Right ventricle myocardium superior (tissue), 1 donor: ENCODE measurements at places on chromosomes 11 and 22. TPM values are rescaled to one million over a fixed set of nuclear protein-coding genes. Genes with fewer than 3 reads are reported as not detected.

Gene GLYATL1
- total RNA-seq: not detected

Gene MCAM
- 41.9 TPM for total RNA-seq

Gene XKR3
- not detected for total RNA-seq

Gene GP1BB
- not detected for total RNA-seq

Gene MAJIN
- not detected for total RNA-seq

Gene KRTAP5-7
- not detected for total RNA-seq

DNA sequence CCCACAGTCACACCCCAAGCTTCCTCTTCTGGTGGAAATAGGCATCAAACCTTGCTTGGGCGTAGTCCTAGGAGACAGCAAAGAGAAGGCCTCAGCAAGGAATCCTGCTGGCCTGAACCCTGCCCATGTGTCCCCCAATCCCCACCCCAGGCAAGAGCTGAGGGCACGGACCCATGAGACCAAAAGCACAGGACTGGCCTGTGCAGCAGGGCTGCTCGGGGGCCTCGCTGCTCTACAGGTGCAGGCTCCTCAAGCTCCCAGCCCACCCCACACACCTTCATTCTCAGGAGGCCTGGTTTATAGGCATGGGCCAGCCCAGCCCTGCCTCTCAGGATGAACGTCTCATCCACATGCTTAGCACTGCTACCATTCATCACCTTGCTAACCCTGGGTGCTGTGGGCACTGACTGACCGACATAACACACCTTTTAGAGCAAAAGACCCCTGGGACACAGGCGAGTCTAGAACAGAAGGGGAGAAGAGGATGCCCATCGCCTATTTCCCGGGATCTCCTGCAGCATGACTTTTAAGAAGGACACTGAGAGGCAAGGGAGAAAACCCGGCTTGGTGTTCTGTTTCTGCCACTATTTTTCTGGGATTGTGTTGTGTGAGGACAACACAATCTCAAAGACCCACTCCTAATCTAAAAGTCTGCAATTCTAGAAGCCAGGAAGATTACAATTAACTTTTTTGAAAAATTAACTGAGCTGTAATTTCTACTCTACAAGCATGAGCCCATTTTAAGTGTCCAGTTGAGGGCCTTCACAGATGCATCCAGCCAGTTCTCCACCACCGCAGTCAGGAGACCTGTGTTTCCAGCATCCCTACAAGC, 15.4 kb downstream of the TCIRG1 start:
- no peak for DNase-seq

DNA sequence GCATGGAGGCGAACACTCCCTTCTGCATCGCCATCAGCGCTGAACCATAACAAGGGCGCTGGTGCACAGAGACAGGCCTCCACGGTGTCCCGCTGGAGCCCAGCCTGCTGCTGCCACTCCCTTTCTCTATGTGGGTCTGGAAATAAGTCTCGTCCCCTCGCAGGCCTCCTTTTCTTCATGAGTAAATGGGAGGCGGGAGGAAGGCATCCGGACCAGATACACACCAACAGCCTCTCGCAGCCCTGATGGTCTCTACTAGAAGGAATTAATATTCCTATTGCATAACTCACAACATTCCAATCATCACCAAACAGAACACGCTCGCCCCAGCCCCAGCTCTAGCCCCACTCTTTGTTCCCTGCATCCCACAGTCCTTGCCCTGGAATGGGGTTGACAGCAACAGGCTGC, 14.9 kb downstream of the RASD2 start:
- no peak for DNase-seq

GRCh38 chr11:78061088-78061920, 2.4 kb upstream of the THRSP start:
- peak; percentile 82 for DNase-seq

GRCh38 chr11:34323601-34324000, 34.2 kb downstream of the ABTB2 start:
- DNase-seq: no peak

DNA sequence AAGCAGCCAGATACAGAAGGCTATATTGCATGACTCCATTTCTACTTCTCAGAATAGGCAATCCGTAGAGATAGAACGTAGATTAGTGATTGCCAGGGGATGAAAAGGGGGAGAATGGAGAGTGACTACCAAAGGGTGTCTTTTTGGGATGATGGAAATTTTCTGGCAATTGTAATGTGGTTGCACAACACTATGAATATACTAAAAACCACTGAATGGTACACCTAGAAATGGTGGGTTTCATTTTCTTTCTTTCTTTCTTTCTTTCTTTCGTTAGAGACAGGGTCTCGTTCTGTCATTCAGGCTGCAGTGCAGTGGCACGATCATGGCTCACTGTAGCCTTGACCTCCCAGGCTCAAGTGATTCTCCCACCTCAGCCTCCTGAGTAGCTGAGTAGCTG, 54.4 kb downstream of the BID start:
- DNase-seq: no peak

DNA sequence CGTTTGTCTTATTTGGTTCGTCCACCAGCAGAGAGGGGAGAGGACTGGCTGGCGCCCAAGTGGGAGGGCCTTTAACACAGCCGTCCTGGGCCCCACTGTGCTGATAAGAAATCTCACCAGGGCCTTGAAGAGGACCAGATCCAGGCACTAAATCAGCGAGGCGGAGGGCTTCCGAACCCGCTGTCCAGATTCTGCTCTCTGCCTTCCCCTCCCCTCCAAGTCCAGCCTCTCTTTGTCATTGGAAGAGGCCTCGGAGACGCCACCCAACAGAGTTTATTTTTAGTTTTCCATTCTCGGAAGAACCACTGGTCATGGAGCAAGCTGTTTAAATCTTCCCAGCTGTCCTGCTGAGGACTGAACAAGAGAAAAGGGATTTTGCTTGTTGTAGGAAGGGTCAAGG, 9.3 kb upstream of the FXYD6 start:
- DNase-seq: peak; percentile 89

- peak; percentile 57 for DNase-seq
These were observed 146.3 kb upstream of the ARHGAP20 start for GRCh38 chr11:110858547-110858921.

DNA sequence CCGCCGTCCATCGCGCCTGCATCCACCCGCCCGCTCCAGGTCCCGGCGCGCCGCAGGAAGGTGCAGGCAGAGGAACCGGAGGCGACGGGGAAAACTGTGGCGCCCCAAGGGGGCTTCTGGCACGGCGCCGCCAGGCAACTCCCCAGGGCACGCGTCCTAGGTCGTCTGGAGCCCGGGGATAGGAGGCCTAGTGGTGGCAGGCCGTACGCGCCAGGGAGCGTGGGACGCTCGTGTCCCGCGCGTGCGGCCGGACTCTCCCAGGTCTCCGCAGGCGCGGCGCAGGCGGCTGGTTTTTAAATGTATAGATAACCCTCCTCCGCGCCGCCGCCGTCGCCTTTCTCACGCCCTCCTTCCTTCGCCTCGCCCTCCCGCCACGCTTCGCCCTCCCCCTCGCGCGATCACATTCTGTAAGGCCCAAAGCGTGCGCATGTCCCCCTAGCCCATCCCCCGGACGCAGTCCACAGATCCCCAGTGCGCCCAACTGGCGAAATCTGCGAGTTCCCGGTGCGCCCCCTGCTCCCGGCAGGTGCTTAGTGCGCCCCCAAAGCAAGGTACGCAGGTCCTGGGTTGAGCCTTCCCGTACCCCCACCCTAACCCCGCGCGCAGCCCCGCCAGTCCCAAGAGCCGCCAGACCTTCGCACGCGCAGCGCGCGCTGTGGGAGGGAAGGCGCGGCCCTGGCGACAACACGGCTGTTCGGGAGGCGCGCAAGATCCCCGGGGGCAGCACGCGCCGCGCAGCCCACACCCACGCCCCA, at the start of gene ASCL2:
TSS of gene ASCL2 (minus strand) at position 267 of the 755 bp plus-strand sequence. CDS start at position 11, 256 bp downstream.
- no peak for DNase-seq

- peak; percentile 5 for DNase-seq
These were observed 71.2 kb downstream of the MYO7A start for GRCh38 chr11:77199137-77199745.

GRCh38 chr11:26142891-26143290, 189.0 kb upstream of the ANO3 start:
- no peak for DNase-seq

DNA sequence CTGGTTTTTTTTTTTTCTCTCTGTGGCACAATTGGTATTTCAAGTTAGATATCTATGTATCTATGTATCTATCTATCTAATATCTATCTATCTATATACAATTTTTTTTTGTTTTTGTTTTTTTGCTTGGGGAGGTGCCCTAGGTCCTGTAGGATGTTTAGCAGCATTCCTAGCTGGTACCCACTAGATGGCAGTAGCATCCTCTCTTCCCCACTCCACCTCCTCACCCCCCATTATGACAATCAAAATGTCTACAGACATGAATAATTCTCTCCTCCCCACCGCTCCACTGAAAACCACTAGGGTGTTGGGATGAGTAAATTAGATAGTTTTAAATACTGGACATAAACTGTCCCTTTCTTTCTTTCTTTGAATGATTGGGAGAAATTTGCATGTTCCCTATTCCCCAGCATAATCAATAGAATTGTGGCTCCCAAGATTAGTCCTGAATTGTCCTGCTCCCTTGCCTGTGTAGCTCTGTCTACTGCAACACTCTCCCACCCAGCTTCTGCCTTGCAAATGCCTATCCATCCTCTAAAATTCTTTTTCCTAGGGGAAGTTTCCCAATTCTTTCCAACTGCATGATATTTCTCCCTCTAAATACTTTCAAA, 1152.4 kb downstream of the LRRC4C start:
- no peak for DNase-seq

DNA sequence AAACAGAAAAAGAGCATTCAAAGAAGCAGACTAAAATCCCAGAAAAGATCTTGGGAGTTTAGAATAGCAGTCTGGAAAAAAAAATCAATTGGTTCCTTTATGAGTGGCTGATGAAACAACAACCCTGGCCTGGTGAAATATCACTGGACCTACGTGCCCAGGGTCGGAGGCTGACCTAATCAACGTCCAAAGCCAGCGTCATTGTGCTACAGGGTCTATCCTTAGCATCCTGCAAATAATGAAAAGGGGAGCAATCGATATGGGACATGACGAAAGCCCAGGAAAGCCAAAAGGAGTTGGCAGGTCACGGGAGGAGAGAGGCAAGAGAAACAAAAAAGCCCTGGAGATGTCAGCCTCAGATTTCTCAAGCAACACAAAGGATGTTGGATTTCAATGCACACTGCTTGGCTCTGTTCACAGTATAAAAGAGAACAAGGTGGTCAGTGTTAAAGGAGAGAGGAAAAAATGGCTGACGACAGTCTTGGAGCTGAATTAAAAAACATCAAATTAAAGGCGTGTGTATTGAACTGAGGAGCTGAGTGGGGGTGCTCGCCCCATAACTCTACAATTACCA, 148.8 kb downstream of the BLID start:
- DNase-seq: no peak

GRCh38 chr22:46528121-46528610, 9.3 kb downstream of the CELSR1 start:
- DNase-seq: no peak

DNA sequence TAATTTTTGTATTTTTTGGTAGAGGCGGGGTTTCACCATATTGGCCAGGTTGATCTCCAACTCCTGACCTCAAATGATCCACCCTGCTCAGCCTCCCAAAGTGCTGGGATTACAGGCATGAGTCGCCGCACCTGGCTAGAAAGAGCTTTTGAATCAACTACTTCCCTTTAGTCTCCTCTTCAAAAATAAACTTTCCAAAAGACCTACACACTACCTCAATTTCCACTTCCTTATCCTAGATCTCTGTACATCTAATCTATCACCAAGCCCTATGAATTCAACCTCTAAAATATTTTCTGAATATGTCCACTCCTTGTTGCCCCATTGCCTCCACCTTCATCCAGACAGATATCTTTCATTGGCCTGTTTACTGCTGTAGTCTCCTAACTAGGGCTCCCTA, 13.1 kb upstream of the DDX6 start:
- DNase-seq: no peak

- no peak for DNase-seq
These were observed 7.4 kb downstream of the CNTF start for GRCh38 chr11:58629857-58630256.

- no peak for DNase-seq
These were observed 404 bp upstream of the RELT start for GRCh38 chr11:73375830-73376159.

- DNase-seq: no peak
These were observed 2.8 kb upstream of the AMPD3 start for GRCh38 chr11:10452211-10452767.

GRCh38 chr22:43448048-43448447, 36.2 kb downstream of the MPPED1 start:
- DNase-seq: no peak

DNA sequence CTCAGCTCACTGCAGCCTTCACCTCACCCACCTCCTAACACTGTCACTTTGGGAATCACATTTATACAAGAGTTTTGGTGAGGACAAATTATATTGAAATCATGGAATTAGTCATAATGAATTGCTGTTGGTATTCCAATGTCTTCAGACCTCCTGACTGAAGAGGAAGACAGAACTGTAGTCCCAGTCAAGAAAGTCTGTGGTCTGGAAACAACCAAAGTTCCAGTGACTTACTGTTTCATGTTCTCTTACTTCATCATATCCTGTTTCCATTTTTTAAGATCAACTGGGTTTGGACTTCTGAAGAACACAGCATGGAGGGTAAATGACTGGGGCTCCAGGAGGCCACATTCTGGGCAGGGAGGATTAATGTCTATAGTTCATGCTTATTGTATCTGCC, 43.0 kb upstream of the HIPK3 start:
- no peak for DNase-seq

DNA sequence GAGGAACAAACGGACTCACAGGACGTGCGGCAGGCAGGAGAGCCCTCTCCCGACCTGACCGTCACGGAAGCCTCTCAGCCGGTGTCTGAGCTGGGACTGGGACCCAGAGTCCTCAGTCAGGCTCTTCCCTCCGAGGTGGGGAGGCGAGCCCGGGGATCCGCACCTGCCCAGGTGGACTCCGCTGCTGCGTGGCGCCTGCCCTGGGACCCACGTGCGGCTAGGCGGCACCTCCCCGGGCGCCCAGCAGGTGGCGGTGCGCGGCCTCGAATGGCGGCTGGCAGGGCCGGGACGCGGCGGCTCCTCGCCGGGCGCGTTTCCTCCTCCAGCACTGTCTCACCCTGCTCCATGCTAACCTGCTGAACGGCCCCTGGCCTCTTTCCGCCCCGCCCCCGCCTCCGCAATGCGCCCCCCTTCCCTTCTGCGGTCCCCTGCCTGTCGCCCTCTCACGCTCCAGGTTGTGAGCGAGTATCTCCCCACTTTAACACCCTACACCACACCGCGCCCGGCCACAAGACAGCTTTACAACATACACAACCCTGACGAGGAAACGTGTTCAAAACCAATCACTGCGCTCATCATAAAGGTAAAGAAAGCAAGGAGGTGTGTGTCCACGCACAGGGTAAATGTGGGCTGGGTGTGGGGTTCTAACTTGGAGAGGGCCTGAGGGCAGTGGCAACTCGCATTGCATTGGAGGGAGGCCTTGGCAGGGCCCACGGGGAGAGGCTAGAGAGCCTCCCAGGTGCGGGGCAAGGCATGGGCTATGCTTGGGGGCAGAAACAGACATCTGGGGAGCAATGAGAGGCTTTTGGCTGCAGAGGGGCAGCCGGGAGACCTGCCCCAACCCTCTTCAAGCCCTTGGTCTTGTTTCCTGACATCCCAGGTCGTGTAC, 25.9 kb upstream of the ATXN10 start:
- DNase-seq: peak; percentile 84

GRCh38 chr11:11313426-11313825, 39.6 kb downstream of the CSNK2A3 start:
- no peak for DNase-seq

DNA sequence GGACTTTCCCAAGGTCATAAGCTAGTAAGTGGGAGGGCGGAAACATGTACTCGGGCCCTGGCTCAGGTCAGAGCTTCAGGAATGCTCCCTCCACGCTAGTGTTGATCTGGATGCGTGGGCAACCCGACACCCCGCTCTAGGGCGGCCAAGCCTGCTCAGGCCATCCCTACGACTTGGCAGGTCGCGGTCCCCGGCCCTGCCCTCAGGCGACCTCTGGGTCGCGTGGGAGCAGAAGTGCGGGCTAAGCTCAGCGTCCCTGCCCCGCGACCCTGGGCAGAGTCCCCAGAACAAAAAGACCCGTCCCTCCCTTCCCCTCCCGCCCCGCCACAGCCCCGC, 781 bp upstream of the TEF start:
- no peak for DNase-seq
